Chondrocyte (in vitro differentiated cells): ENCODE measurements at places on chromosomes 6 and 20. TPM values are rescaled to one million over a fixed set of nuclear protein-coding genes. Genes with fewer than 3 reads are reported as not detected.

DNA sequence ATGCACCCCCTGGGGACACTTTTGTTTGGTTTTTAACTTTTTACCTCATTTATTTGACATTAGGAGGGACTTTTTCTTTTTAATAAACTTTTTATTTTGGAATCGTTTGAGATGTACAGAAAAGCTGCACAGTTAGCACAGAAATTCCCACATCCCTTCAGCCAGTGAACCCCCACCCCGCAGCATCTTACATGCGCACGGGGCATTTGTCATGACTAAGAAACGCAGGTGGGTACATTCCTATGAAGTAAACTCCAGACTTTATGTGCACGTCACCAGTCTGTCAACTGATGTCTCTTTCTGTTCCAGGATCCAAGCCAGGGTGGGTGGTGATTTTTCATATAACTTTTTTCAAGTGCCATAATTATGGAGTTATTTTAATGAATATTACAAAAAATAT, 4.9 kb upstream of the ZNF831 start:
- no peak for DNase-seq

DNA sequence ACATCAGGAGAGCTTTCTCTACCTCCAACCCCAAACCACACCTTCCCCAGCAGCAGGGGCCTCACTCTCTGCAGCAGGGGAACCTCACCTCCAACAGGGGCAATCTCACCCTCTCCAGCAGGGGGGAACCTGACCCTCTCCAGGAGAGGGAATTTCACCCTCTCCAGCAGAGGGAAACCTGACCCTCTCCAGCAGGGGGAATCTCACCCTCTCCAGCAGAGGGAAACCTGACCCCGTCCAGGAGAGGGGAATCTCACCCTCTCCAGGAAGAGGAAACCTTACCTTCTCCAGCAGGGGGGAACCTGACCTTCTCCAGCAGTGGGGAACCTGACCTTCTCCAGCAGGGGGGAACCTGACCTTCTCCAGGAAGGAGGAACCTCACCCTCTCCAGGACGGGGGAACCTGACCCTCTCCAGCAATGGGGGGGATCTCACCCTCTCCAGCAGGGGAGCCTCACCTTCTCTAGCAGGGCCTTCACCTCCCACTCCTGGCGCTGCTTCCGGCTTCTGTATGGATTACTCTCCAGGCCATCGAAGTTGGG, 3.1 kb downstream of the B3GALT4 start:
- peak; percentile 68 for DNase-seq

DNA sequence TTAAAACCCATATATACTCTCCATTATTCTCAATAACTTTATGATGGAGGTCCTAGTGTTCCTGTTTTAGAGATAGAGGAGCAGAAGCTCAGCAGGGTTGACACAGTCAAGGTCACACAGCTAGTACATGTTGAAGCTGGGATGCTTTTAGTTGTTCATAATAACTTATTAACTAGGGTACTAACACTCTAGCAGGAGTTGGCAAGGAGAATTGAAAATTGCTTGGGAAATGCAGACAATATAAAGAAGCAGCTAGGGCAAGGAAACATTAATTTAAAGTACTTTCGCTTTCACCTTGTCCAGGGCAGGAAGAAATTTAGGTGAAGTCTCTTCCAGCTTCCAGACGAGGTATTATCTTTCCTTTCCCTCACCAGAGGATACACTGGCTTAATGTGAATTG, 133.7 kb downstream of the RCAN2 start:
- no peak for DNase-seq

GRCh38 chr20:58310291-58310782, 822 bp downstream of the RAB22A start:
- no peak for DNase-seq

DNA sequence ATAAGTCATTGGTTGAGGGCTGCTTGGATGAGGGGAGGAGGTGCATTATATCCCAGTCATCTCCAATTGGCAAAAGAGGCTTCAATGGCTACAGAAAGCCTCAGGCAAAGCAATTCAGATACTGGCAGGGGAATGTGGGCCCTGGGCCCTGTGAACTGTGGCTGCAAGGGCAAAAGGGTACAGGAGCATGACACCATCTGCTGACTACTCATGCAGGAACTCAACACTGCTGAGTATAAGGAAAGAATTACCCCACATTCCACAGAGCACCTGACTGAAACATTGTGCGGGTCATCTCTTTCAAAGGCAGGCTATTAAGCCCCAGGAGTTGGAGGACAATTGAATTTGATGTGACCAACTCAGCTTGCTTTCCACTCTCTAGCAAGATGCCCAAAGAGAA, 92.1 kb upstream of the SPTLC3 start:
- DNase-seq, result no peak

GRCh38 chr6:99514089-99514488, 1.1 kb downstream of the USP45 start:
- DNase-seq, result no peak

- no peak for DNase-seq
Observed at GRCh38 chr20:8568075-8568474, 436.0 kb downstream of the PLCB1 start.

DNA sequence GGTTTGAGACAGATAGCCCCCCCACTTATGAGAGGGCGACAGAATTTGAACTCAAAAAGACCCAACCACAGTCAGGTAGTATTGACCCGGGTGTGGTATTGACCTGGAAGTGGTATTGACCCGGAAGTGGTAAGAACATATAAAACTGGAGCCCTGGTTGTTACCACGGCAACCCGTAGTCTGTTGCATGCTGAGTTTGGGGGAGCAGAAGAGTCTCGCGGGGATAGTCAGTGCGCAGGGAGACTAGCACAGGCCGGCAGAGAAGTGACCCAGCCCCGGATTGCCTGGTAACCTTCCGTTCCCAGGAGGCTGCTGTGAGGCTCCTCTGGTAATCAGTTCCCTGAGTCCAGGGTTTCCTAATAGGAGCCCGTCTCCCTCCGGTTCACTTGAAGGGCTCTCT, 96.2 kb downstream of the SNX5 start:
- no peak for DNase-seq

- DNase-seq, result no peak
Observed at GRCh38 chr6:55290736-55291135, 36.5 kb upstream of the GFRAL start.

- no peak for DNase-seq
Observed at GRCh38 chr20:46757754-46758678, 48.6 kb downstream of the SLC2A10 start.

- DNase-seq, result no peak
Observed at GRCh38 chr20:63377256-63377941, 16.2 kb upstream of the CHRNA4 start.

- no peak for DNase-seq
Observed at GRCh38 chr6:108947114-108947854, 99.1 kb downstream of the ARMC2 start.

GRCh38 chr6:75372884-75373283, 88.3 kb upstream of the TMEM30A start:
- DNase-seq, result no peak

DNA sequence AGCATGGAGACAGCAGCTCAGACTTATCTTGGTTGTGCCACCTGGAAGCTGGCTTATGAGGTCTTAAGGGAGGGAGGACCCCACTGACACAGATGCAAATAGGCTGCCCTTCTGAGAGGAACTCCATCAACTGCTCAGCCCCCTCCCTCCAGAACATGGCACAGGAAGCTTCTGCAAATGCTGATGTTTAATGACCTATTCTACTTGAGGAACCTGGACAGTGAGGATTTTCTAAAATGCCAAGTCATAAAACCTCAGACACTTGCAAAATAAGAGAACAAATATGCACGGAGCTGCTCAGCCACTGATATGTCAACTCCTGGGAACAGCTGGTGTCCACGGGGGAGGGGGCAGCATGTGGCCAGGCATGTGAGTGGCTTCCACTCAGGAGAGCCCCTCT, 3.5 kb downstream of the CST9 start:
- no peak for DNase-seq

- DNase-seq, result no peak
Observed at GRCh38 chr6:2940010-2940850, 31.1 kb downstream of the SERPINB6 start.

GRCh38 chr20:49275636-49276035, 2.2 kb downstream of the ZNFX1 start:
- no peak for DNase-seq

DNA sequence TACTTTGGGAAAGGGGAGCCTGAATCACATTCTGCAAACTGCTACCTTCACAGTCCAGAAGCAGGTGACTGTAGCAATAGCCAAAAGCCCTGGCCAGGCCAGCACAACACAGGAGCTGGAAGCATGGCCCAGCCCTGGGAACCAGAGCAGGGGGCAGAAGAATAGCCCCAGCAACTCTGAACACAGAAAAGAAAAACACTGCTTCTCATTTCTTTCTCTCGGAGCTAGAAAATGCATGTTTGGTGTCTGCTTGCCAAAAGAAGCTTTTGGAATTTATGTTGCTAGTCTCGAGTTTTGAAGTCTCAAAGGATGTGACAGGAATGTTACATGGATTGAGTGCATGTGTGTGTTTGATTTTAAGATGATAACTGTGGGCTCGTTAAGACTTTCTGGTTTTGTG, 79.8 kb upstream of the SCAF8 start:
- no peak for DNase-seq

- no peak for DNase-seq
Observed at GRCh38 chr20:1423625-1424106, 30.8 kb upstream of the FKBP1A start.

- DNase-seq, result no peak
Observed at GRCh38 chr20:20521736-20522135, 153.8 kb downstream of the INSM1 start.

DNA sequence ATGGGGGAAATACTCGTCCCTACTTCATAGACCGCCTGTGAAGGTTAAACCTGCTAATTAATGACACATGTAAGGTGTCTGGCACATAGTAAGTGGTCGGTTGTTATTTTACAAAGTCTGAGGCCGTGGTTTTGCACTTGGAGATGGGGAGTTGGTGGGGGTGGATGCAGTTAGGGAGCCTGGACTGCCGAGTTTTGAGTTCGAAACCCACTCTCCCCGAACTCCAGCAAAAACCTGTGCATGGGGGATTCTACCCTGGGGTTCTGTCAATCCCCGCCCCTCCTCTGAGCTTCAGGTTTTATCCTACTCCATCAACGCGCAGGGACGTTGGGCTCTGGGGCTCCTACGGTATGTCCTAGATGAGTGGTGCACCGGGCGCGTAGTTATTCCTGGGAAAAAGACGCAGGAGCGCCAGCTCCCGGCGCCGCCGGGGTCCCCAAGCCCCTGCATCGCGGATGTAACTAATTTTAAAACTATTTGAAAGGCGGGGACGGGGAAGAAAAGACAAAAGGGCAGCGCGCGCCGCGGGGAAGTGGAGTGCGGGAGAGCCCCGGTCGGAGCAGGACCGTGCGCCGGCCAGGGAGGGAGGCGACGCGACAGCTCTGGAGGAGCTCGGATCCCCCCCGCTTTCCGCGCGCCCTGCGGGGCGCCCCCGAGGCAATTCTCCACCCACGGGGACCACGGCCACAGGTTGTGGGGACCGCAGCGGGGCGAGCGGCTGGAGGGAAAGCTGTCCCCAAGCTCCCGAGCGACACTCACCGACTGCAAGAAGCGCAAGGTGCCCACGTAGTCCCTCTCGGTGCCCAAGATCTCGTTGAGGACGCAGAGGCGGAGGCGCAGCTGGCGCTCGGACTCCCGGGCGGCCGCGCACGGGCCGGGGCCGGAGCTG, 672 bp downstream of the PREX1 start:
- no peak for DNase-seq

- DNase-seq, result no peak
Observed at GRCh38 chr6:80003826-80004172, 650 bp upstream of the TTK start.

GRCh38 chr20:53622247-53623133, 28.9 kb upstream of the ZNF217 start:
- DNase-seq, result no peak

GRCh38 chr6:108027056-108027455, 47.5 kb downstream of the OSTM1 start:
- no peak for DNase-seq

DNA sequence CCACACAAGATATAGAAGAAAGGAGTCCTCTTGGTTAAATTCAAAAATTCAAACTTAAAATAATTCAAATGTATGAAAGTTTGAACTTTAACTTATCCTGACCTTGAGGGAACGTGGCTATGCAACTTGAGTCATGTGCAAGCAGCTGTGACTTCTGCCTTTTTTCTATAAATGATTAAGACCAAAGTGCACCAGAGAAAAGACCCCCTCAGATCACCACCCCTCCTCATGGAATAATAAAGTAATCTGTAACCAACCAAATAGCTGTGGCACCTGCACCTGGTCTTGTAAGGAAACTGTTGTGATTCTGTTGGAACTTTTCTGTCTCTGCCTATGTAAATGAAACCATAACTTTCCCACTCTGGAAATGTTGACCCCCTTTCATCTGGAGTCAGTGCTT, 141.1 kb upstream of the GGTLC1 start:
- no peak for DNase-seq

DNA sequence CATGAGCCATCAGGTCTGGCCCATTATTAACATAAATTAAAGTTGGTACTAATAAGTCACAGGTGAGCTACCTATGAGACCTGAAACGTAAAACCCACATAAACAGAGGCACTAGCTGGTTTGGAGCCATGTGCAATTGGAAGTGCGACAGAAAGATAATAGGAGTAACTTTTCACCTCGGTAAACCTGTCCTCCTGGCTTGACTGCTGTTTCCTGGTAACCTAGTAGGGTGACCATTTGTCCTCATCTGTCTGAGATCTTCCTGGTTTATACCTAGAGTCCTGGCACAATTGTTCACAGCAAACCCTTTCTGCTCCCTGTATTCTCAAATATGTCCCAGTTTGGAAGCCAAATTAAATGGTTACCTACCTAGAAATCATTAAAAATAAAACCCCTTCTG, 7.4 kb downstream of the TBC1D20 start:
- no peak for DNase-seq

MYLIP gene
- total RNA-seq, result 15.9 to 23.1 TPM (median 16.6 TPM) in 3 replicates

PNLDC1 gene
- total RNA-seq, result not detected in 3 replicates

GPRC6A gene
- not detected in 3 replicates for total RNA-seq

ROS1 gene
- not detected in 3 replicates for total RNA-seq

FAXC gene
- 6.8 to 9.7 TPM (median 8.0 TPM) in 3 replicates for total RNA-seq

PDCD2 gene
- 44.9 to 49.6 TPM (median 48.8 TPM) in 3 replicates for total RNA-seq

UBD gene
- total RNA-seq, result not detected in 3 replicates

HSPA12B gene
- 0.10 to 0.26 TPM in 2 of 3 replicates, not detected in the other for total RNA-seq

CAGE1 gene
- total RNA-seq, result not detected in 3 replicates

KIFC1 gene
- total RNA-seq, result 7.4 to 10.4 TPM (median 8.1 TPM) in 3 replicates

RHAG gene
- not detected in 3 replicates for total RNA-seq

RAD21L1 gene
- total RNA-seq, result not detected in 3 replicates

ENPP1 gene
- 8.1 to 23.6 TPM (median 8.6 TPM) in 3 replicates for total RNA-seq
